NT2/D1 (cell line): ENCODE measurements at places on chromosomes 4 and X.

DNA sequence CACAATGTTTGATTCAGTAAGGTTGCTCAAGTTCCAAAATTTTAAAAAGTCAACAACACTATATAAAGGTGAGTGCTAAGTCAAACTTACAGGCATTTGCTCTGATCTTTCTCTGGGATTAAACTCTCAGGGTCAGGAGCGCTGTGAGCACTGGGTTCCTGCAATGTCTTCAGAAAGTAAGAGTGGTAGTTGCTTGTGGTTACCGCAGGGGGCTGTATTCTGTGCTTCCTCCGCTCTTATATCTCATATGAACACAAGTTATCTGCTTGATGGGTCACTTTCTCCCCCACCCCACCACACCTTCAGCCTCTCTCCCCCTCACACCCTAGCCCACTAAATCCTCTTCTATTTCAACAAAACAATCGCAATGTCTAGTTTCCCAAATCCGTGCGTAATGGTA is 116.4 kb upstream of the IGSF1 start:
- no peak for DNase-seq

DNA sequence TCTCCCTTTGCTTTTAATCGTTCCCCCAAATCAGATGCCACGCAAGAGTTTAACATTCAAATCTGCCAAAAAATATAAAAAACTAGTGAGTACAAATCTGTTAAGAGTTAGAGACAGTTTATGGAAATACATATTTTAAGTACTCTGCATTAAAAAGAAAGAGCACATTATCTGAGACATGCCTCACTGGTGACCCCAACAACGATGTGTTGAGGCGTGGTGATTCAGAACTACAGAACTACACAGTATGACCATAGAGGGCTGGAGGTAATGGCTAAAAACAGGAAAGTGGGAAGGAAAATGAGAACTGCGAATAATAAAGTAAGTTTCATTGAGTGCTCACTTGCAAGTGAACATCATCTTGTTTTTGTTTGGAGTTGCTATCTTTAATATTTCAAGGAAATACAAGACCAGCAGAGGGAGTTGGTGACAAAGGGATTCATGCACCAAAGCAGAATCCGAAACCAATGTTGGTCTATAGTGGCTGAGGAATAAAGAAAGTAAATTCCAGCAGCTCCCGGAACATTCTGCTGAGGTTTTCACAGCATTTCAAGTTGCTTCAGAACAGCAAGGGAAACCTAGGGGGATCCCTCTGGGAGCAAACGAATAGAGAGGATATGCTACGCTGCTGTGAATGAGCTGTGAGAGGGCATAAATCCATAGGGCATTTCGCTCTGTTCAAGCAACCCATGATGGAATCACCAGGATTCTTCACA is 92.2 kb downstream of the DCHS2 start:
- DNase-seq = no peak

DNA sequence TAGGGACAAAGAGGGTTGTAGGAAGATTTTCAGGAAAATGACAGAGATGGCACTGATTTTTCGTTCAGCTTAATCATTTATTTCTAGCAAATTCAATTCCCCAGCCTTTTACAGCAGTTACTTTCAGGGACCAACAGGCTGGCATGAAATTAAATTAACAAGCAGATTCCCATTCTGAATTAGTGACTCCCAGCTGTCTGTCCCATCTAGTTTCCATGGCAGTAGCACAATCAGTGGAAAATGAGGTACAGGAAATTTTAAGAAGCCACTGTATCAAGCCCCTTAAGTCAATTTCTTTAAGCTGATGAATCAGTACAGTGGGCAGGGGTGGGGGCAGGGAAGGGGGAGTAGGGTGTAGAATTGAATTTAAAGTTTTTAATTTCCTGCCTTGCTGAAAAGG is 121.1 kb upstream of the TEX13C start:
- no peak for DNase-seq

GRCh38 chr4:18041114-18041513 is 19.6 kb upstream of the LCORL start:
- no peak for DNase-seq

DNA sequence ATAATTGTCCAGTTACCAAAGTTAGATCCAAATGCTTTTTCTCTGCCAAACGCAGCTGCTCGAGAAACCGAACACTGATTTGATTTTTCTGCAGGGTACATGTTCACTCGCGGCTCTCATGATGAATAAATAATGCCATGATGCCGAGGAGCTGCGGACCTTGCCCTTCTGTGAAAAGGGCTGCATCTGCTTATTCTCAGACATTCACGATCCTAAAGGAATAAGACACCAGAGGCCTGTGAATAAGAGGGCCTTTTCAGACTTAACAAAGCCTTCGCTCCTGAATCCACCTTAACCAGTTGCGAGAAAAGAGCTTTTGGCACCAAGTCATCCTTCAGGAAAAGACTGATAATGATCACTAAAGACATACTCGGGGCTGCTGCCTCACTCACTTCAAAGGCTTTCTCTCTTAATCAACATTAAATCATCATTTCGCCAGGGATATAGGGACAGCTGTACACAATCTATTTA is 147.5 kb downstream of the FBXO8 start:
- DNase-seq = no peak

DNA sequence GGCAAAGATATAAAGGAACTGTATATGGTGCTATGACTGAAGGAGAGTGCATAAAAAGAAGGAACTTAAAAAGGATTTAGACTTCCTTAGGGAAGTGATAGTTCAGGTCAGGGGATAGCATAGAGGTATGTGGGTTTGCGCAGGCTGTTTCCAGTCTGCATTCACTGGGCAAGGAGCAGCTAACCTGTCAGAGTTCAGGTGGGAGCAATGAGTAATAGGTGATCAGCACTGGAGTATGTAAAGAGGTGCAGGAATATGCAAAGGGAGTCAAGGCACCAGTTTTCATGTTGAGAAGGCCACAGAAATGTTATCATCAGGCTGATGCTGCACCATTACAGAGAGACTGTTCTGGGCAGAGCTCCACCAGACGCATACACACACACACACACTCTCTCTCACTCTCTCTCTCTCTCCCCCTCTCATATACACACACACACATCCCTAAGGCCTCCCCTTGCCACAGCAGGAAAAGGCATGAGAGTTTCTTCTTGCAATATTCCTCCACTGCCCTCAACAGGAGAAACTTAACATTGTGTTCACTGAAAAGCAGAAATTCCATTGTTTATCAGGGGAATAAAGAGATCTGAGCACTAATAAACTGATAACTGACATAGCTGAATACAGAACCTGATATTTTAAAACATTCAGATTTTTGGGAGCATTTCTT is 256.4 kb upstream of the GRID2 start:
- DNase-seq = no peak

DNA sequence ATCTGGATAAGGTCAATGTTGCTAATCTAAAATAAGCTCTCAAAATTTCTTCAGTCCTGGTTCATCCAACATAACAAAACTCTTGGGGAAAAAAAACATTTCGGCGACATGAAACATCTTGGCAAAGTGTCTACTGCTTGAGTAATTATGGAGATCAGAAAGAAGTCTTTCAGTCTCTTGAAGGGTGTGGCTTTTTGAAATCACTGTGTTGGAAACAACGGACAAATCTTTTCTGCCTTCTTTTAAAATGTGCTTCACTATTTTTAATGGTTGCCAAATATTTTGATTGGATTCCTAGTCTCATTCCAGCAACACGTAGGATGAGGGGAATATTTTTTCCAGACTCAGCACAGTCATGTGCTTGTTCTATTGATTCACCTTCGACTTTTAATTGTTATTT is 138.6 kb downstream of the KLHL8 start:
- DNase-seq = no peak

- no peak for DNase-seq
Measured at GRCh38 chr4:3267576-3268394, 18.8 kb downstream of the MSANTD1 start.
